ENCODE measurements at places on chromosomes 1 and 21.

DNA sequence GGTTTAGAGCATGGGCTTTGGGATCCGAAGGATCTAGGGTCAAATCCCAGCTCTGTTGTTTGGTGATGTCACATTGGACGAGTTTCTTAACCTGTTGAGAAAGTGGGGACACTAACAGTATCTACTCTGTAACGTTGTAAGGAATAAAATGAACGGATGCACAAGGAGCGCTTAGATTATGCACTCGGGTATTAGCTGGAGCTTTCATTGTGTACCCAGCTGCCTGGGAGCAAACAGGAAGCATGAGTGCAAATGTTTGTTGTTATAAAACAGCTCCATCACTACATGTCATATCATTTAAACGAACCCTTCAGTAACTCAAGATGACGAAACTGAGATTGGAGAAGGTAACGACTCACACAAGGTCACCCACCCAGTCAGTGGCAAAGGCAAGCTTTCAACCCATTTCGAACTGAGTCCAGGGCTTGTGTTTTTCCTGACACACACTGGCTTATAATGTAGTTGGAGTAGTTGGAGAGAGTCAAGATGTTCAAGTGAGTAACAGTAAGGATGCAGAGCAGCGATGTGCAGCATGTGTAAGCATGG is 16.2 kb upstream of the SLC6A17 start:
- DNase-seq = no peak

GRCh38 chr1:109722908-109723691 is 11.0 kb downstream of the GSTM5 start:
- no peak for DNase-seq

DNA sequence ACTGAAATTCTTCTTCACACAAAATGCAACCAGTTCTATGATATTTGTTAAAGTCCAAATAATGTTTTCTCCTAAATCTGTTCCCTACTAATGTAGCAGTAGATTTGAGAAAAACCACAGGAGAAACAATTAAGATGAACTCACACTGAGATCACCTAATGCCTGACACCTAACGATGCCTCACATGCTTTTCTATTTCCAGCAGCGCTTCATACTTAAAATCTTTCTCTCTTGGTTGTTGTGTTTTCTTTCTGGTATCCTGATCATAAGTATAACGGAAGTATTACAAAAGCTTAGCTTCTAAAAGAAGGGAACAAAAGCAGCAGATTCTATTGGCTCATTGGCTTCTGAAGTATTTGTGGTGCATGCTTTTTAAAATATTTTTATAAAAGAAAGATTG is 267.2 kb upstream of the SGIP1 start:
- no peak for DNase-seq

GRCh38 chr1:33180911-33181890 is 642 bp downstream of the TRIM62 start:
- DNase-seq = peak; percentile 88

DNA sequence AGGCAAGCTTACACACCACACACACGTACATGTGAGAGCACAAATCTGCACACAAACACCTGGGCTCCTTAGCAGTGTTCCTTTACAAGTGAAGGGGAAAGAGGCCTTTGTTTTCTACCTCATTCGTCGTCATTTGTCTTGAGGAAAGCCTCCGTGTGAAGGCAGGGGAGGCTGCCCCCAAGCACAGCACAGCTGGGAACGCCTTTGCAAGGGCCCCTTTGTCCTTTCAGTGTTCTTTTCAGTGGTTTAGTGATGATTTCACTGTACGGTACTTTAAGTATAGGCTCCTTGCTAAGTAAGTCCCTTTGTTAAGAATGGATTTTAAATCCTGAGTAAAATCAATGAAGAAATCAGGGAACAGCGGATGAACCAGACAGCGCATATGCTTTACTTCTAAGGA is 94.1 kb downstream of the PGBD5 start:
- no peak for DNase-seq

GRCh38 chr1:71916894-71917293 is 365.4 kb downstream of the NEGR1 start:
- no peak for DNase-seq

DNA sequence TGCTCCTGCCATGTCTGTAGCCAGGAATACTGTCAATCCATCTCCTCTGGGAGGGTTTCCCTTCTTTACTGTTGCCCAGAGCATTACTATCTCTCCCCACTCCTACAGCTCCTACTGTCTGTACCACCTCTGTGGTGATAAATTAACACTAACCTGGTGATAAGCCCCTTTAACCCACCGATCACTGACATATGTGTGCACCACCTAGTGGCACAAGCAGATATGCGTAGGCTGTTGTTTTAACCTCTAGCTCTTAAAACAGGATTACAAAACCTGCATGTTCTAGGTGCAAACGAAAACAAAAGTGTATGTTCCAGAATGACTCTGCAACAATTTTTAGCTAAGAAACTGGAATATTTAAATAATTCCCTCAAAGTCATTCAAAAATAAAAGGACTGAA is 93.9 kb upstream of the BEND5 start:
- no peak for DNase-seq

DNA sequence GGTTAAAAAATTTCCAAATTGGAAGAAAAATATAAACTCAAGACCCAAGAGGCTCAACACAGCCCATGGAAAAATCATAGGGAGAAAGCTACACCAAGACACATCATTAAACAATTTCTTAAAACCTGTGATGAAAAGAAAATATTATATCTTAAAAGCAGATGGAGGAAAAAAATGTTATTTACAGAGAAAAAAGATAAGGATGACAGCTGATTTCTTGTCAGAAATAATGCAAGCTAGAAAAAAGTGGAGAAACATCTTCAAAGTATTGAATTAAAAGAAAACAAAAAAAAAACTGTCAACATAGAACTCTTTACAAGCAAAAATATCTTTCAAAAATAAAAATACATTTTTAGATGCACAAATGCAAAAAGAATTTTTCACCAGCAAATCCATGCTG is 930.5 kb downstream of the ADGRL2 start:
- DNase-seq = no peak

DNA sequence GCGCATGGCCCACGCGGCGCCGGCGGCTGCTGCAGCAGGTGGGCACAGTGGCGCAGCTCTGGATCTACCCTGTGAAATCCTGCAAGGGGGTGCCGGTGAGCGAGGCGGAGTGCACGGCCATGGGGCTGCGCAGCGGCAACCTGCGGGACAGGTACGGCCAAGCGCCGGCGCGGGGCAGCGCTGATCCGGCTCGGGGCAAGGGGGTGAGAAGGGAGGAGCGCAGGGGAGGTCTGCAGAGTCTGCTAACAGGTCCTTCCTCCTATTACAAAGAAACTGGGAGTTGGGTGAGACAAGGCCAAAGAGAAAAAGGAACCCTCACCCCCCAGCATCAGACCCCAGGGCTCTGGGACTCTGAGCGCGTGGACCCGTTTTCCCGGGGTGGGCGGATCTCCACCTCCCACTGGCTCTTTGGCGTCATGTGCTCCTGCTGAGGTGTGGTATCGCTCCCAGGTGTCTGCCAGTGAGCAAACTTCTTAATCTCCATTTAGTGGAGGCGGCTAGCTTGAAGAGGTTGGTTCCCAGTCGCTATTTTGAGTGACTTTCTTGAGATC is 431 bp downstream of the MTARC1 start:
- no peak for DNase-seq

- no peak for DNase-seq
These were observed 248.9 kb downstream of the KCNJ6 start for GRCh38 chr21:37667380-37667779.

- no peak for DNase-seq
These were observed 9.4 kb upstream of the KCNC4 start for GRCh38 chr1:110200666-110201065.

- no peak for DNase-seq
These were observed 3.3 kb upstream of the ADAR start for GRCh38 chr1:154611150-154611862.

DNA sequence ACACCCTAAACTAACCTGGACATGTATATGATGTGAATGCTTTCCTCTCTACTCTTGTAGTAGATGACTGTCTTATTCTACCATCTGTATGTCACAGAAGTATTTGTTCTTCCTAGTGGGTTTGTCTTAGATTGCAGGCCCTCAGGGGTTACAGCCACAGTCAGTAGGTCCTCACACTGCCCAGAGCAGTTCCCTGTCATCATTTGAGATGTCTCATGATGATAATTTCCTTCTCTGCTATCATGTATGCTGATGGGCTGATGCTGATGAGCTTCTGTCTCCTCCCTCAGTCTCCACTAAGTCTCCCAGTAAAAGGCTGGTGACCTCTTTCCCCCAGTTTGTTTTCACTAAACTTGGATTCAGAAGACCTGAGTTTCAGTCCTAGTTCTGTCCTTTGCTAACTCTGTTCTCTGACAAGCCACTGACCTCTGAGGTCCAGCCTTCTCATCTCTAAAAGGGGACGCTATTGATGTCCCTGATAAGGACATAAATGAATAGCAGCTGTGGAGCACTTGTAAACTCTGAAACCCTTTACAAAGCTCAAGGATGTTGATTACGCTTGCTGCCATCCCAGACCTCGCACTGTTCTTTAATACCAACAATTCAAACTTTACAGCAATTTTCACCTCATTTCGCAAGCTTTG is 3.1 kb upstream of the ETV3 start:
- DNase-seq = no peak

DNA sequence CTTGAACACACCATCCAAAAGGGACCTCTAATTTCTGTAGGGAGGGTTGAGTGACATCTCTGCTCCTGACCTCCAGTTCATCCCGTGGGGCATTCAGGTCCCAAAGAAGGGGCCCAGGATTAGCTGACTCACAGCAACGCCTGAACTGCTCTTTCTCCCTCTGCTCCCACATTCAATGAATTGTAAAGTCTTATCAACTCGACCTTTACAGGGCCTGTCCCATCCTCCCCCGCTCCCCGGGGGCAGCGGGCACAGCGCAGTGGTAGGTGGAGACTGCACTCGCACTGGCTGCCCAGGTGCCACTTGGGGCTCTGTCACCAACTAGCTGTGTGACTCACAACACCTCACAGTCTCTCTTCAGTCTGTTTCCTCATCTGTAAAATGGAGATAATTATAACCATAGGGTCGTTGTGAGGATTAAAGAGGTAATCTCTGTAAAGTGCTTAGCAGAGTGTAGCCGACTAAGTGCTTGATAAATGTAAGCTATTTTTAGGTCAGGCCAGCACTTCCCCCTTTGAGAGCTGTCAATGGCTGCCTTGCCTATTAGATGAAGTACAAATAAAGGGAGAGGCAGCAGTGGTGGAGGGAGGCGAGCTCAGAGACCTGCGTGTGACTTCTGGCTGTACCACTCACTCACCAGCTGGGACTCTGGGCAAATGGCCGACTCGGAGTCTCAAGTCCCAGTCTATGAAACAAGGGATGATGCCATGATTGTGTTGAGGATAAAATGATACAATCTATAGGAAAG is 637 bp upstream of the MYBPHL start:
- peak; percentile 10 for DNase-seq

DNA sequence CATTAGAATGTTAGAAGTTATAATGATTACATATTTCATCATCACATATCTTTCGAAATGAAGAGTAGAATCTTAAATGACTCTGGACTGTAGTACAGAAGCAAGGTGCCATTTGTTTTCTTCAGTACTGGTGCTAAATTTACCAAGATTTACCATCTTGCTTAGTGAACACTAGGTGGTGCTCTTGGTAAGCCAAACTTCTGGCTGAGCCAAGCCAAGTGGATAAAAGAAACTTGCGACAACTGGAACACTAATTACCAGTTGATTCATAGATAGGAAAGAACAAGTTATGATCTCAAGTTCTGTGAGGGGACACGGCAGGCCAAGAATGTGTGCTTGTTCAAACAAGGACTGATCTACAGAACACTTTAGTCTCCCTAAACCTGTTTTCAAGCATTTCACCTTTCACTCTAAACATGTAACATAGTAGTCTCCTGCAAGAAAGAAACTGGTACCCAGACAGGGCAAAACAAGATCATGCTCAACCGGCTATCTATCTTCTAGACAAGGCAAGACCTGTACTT is 19.8 kb downstream of the SPRTN start:
- DNase-seq = peak; percentile 4

GRCh38 chr21:46554431-46555224 is 50.3 kb downstream of the S100B start:
- no peak for DNase-seq

DNA sequence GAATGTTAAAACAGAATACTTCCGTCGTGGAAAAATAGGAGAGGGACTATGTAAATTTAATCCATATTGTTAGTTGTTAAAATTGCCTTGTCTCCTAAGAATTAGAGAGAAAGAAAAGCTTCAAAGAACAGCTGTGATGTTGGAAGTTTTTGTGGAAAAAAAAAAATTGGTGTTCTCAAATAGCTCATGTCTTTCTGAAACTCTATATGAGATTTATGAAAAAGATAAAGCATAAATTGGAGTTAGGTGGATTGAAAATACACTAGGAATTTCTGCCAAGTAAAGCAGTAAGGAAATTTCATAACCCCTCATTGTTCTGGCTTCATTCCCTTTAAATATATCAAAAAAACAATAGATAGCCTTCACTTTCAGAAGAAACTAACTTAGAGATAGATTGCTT is 274.0 kb upstream of the ADAMTS5 start:
- DNase-seq = no peak

DNA sequence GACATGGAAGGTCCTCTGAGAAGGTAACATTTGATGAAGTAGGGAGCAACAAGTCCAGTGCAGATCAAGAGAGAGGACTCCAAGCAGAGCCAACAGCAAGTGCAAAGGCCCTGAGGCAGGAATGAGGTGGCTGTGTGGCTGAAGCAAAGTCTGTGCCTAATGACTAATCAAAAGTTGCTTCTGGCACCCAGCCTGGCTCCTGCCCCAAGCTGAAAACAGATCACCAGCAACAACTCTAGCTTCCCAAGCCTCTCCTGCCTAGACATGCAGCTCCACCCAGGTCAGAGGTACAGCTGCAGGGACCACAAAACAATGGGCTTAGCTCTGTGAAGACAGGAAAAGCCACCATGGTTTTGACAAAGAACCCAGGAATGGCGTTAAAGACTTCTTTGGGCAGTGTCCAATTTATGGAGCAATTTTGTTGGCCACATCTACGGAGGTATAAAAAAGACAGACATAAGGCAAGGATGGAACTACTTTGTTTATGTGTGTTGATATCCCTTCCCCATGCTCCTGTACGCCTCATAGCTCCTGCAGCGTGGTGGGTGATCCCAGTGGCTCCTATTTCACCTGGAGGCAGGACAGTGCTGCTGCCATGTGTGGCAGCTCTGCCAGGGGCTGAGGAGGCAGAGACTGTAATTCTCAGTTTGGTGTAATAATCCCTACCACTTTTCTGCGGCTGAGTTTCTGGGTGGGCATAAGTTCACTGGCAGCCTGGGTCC is 26.4 kb upstream of the IGSF3 start:
- DNase-seq = no peak

GRCh38 chr1:192061556-192061955 is 96.7 kb upstream of the RGS18 start:
- DNase-seq = no peak

GRCh38 chr1:159152031-159152430 is 19.4 kb upstream of the CADM3 start:
- no peak for DNase-seq

GRCh38 chr21:29232530-29233255 is 66.0 kb upstream of the BACH1 start:
- DNase-seq = no peak

- DNase-seq = no peak
These were observed 59.5 kb downstream of the UROD start for GRCh38 chr1:45071567-45071966.

GRCh38 chr1:204511366-204511765 is 4.8 kb upstream of the MDM4 start:
- DNase-seq = peak; percentile 45

- DNase-seq = no peak
These were observed 90.0 kb downstream of the URB2 start for GRCh38 chr1:229716069-229716468.

Data from CD4-positive, alpha-beta T cell treated with Interferon gamma for 1 hour (primary cell).